ENCODE measurements at places on chromosomes 2 and 18.

- DNase-seq: no peak
Measured at GRCh38 chr2:67312871-67313270, 84.3 kb upstream of the ETAA1 start.

- DNase-seq: no peak
Measured at GRCh38 chr2:59312029-59312428, 1070.9 kb upstream of the FANCL start.

- no peak for DNase-seq
Measured at GRCh38 chr2:223712642-223713041, 110.5 kb upstream of the SCG2 start.

DNA sequence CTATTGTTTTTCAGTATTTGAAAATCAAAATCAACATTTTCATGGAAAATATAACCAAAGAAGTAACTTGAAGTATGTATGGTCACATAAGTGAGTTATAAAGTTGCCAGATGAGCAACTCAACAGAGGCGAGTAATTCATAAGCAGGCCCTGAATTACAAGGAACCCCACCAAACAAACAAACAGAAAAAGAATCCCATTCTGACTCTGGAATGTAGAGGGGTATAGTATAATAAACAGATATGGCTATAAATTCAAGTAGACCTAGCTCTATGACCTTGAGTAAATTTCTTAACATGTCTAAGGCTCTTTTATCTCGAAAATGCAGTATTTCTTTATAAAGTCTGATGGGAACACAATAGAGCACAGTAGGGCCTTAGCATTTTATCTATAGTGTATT, 4.7 kb upstream of the CDH2 start:
- no peak for DNase-seq

- no peak for DNase-seq
Measured at GRCh38 chr2:142142595-142142994, 11.8 kb upstream of the LRP1B start.

- DNase-seq: no peak
Measured at GRCh38 chr2:133062931-133063665, 393.1 kb upstream of the LYPD1 start.

- DNase-seq: no peak
Measured at GRCh38 chr2:235054919-235055318, 103.1 kb downstream of the SH3BP4 start.

DNA sequence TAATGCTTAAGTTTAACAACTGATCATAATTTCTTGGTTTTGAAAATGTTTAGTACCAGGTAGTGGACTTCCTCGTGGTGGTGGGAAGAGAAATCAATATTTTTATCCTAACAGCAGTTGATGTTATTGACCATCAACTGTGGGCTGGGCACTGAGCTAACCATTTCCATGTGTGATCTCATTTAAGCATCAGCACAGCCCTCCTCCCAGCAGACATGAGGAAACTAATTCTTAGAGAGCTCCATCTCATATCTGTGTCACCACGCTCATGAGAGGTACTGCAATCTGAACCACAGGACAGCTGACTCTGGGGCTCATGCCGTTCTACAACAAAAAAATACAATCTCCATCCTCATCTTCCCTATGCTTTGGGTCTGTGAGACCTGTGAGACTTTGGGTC, 332.8 kb upstream of the RAB12 start:
- DNase-seq: no peak

- no peak for DNase-seq
Measured at GRCh38 chr2:145078923-145079322, 559.0 kb upstream of the ZEB2 start.

DNA sequence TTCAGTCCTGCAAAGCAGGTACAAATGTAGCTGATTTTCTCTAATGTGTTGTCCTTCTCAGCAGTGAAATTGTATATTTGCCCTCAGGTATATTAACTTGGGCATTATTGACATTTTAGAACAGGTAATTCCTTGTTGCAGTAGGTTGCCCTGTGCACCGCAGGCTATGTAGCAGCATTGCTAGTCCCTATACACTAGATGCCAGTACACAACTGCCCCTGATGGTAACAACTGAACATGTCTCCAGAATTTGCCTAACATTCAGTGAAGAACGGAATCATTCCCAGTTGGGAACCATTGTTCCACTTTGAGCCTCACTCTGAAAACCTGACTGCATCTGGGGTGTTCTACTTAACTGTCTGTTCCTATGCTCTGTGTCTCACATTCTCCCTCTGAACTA, 23.1 kb upstream of the TFPI start:
- no peak for DNase-seq

- no peak for DNase-seq
Measured at GRCh38 chr2:190404487-190404886, 3.7 kb upstream of the MFSD6 start.

DNA sequence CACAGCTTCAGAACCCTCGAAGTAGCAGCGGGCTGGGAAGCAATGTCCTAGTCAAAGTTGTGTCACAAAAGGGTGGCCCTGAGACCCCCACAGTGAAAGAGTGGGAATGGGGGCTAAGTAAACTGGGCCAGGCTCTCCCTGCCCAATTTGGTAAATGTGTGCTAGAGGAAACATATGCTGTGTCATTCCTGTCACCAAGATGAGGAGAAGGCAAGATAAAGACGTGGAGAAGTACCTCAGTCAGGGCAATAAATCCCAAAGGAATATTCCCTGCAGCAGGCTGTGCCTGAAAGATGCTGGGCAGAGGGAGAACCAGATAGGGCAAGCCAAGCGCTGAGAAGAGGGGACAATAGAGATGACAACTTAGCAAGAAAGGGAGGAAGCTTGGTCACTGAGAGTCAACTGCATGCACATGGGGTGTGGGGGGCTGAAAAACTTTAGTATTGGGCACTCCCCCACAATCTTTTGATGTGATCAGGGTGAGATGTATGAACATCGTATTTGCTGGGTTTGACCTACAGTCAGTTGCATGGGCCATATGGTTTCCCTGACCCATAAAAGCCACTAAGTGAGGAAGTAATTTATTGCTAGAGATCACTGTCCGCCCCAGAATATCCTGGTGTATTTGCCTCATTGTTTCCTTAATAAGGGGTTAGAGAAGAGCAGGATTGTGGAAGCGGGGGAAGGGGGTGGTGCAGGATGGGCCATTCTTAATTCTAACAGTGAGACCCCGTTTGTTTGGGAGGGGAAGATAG, 49.9 kb upstream of the CXCR4 start:
- no peak for DNase-seq

DNA sequence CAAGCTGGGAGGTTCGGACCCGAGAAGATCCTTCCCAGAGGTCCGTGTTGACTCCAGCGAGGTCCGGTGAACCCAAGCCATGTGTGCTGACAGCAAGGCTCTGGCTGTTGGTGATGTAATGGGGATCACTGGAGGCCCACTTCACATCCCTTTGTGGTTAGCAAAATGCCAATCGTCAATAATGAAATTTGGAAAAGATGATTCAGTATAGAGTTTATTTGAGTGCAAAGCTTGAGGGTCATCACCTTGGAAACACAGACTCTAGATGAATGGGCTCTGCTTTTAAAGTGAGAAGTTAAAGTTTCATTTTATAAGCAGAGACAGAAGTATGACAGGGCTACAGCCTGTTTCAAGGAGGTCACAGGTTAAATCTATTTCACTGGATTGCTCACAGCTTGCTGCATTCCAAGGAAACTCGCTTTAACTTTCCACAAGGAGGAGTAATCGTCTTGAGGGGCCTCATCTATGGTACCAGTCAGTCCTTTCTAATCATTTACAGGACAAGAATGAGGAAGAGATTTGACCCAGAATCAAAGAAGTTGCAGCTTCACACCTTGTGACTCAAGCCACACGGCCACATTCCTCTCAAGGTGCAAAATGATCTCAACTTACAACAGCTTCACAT, 140.5 kb downstream of the TPO start:
- no peak for DNase-seq

DNA sequence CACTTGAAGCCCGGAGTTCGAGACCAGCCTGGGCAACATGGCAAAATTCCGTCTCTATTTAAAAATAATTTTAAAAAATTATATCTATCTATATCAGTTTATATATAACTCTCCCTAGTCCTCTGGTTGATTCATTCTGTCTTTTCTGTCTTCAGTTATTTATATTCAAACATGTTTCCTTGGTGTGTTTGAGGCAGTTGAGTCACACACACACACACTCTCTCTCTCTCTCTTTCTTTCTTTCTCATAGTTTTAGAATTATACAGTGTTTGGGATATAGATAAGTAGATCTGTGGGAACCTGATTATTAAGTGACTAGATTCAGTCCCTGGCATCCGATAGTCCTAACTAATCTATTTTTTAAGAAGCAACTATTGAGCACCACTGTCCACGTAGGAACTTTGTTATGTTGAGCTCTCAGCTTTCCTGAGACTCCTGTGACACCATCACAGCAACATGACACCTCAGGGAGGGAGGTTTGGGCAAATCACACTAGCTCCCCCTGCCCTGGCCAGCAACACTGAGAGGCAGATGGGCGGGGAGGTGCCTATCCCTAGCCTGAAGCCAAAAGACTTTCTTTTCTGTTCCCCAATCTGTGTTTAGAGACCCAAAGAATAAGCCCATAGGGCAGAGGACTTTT, 482.7 kb downstream of the DLGAP1 start:
- no peak for DNase-seq

- peak; percentile 7 for DNase-seq
Measured at GRCh38 chr2:236562434-236562833, 7.2 kb upstream of the ACKR3 start.

GRCh38 chr2:105854972-105855371, 110.3 kb downstream of the NCK2 start:
- no peak for DNase-seq

- DNase-seq: no peak
Measured at GRCh38 chr2:69571189-69571588, 72.3 kb downstream of the AAK1 start.

- DNase-seq: no peak
Measured at GRCh38 chr2:205361272-205361671, 321.0 kb upstream of the NRP2 start.

DNA sequence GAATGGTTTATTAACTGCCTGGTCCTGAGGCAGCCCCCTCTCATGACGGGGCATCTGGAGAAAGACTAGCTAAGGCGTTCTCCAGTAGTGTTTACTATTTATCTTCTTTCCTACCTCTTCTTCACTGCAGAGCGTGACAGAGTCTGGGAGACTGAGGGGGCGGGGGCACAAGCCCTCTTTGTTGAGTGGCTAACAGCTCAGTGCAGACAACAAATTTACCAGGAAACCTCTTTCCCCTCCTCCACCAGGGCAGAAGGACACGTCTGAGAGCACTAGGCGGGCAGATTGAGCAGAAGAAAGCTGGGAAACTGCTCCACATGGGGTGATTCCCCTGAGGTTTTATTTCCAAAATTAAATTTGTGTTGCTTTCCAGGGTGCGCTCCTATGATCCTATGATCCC, 322.1 kb downstream of the CNTNAP5 start:
- no peak for DNase-seq

DNA sequence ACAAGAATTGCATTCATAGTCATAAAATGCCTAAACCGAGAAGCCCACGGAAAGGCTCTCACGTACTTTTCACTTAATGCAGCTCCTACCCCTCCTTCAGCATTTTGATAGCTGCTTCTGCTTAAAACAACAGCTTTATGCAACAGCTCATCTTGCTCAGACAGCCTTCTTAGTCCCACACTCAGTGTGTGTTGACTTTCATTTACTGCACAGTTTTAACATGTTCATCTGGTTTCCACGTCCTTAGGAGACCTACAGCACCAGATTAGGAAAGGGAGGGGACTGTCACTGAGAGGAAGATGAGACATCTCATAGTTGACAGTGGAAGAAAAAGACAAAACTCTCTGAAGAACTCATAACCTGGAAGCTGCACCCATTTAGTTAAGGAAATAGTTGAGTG, 435.4 kb downstream of the SETBP1 start:
- DNase-seq: no peak

DNA sequence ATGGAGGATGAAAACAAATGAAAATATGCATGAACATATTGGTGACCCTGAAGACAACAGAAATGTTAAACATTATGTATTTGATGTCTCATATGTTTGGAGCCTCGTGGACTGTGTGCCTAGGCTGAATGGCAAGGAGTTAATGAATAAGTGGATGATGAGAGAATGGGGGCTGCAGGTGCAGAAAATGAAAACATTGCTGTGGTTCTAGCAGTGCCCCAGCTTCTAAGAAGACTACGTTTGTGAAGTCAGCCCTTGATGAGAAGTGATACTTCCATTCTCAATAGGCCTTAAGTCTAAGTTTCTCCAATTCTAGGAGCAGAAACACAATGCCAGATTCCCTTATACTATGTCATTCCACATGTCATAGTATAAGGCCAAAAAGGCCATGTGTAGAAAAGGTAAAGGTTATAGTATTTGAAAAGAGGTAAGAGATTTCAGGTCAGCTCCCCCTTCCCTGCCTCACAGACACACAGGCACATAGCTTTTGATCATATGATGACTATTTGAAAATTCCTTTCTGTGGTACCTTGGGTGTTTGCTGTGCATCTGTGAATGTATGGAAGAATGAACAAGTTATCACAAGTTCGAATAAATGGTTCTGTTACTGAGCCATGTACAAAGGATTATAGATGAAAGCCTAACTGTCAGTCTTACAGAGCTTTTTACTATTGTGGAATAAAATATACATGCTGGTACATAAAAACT, 280.8 kb downstream of the SETBP1 start:
- DNase-seq: no peak

DNA sequence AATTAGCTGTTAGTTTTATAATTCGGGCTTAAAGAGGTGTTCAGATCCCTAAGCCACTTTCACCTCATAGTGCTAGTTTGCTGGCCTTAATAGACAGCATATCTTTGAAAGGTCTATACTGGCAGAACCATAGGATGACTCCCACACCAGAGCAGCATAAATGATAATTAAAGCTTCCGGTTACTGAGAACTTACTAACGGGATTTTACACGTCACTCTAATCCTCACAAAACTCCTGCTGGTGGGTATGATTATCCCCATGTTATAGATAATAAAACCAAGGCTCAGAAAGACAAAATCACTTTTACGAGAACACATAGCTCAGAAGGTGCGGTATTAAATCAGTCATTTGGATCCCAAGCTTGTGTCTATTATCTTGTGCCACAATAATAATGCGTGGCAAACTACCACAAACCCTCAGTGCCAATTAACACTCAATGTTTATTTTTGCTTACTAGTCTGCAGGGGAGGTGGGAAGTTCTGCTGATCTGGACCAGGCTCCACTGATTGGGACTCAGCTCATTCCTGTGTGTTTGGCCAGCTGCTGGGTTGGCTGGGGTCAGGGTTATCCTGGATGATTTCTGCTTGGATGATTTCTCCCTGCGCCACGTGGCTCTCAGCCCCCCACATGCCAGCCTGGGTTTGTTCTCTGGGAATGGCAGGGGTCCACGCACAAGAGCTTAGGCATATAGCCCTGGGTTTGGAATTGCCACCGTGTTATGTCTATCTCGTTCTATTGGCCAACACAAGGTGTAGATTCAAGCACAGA, 62.3 kb downstream of the TRIB2 start:
- no peak for DNase-seq

DNA sequence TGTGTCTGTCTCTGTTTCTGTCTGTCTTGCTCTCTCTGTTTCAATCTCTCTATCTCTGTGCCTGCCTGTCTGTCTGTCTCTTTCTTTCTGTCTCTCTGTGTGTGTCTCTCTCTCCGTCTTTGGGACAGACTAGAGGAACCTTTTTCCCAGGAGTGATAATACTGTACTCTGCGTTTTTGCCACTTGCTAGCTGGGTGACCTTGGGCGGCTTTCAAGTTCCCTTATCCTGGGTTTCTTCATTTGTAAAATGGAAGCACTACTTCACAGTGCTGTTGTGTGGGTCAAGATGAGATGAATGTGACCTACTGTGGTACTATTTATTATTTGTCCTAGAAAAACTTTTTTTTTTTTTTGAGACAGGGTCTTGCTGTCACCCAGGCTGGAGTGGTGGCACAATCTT, 42.4 kb downstream of the HPCAL1 start:
- no peak for DNase-seq

Data from RPMI8226 (cell line).